HFF-Myc (cell line): ENCODE measurements at places on chromosomes 6 and 20.

DNA sequence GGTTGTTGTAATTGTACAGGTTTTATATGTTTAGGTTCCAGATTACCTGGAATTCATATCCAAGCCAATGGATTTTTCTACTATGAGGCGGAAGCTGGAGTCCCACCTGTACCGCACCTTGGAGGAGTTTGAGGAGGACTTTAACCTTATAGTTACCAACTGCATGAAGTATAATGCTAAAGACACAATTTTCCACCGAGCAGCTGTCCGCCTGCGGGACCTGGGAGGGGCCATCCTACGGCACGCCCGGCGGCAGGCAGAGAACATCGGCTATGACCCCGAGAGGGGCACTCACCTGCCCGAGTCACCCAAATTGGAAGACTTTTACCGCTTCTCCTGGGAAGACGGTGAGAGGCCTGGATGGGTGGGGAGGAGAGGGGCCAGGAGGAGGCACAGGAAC lies 13.6 kb downstream of the BRPF3 start:
- no peak for DNase-seq

DNA sequence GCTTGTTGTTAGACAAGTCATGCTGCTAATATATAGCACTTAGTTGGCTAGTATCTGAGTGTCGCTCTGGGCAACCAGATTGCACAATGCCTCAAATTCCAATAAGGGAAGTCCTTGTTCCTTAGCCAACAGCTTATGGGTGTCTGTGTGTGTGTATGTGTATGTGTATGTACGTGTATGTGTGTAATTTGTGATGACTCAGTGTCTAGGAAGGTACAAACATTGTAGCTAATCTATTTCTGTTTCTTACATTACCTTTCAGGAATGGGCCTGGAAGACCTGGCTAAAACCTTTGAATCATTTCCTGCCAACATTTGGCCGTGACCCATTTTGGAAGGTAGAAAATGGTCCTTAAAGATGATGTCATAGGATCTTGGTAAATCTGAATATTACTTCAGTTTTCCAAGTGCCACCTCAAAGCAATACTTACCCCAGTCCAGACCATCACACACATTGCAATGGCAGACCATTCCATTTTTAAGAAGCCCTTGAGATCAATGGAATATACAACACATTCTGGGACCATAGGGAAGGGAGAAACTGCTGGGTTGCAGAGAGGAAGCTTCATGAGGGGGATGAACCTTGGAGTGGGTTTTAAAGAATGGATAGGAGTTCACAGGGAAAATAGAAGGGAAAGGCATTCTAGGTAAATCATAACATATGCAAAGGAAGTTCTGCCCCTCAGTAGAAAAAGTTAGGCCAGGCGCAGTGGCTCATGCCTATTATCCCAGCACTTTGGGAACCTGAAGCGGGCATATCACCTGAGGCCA lies 25.1 kb downstream of the NEDD9 start:
- peak; percentile 90 for DNase-seq

DNA sequence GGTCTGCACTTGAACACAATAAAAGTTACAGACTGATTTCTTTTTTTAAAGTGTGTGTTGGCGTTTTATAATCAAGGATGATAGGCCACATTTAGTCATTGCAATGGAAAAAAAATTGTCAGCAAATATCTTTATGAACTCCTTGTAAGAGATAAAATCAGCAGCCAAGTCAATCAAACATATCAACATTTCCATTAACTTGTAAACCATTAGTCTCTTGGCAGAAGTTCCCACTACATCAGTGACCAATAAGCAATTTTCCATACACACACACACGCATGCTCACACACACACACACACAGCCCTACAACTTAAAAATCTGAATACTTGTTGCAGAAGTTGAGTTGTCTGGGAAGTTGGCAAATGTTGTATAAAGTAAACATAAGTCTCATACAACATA lies 315.9 kb upstream of the KCNQ5 start:
- no peak for DNase-seq

GRCh38 chr6:13776602-13777001 lies 37.8 kb downstream of the MCUR1 start:
- no peak for DNase-seq

DNA sequence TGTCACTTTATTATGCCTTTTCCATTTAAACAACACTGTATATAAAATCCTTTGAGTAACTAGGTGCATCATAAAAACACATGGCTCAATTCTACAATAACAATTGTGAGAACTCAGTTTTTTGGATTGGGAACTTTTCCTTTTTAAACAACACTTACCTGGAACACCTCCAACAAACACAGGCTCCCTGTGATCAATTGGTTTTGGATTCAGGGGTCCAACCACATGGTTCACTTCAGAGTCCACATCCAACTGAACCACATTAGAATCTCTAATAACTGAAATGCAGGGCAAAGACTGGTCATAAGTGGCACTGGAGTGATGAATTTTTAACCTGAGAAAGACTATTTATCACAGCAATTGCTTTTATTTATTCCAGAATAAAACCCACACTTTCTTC lies 26.5 kb downstream of the FAM229B start:
- no peak for DNase-seq

GRCh38 chr6:51199105-51199552 lies 380.5 kb downstream of the TFAP2B start:
- no peak for DNase-seq

DNA sequence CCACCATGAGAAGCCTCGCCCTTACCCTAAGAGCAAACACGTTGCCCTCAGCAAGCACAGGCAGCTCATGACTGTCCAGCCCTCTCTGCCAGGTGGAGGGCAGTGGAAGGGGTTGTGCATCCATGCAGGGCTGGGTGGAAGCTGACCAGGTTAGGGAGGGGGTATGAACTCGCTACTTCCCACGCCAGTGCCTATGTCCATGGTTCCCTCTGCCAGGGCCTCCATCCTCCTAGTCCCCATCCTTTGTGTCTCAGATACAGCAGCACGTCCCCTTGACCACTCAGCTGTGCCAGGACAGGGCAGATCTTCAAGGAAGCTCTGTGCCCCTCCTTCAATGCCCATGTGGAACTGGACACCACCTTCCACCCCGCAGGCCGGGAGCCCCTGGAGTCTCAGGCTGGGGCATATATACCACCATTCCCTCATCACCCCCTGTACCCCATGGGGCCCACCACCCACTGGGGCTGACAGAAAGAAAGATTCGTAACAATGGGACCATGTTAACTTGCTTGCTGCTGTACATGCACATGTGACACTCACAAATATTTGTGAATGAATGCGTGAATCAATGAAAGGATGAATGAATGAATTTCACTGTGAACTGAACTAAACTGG lies 90.7 kb downstream of the ANKRD60 start:
- DNase-seq, result no peak

GRCh38 chr6:149754548-149754947 lies 5.0 kb downstream of the PCMT1 start:
- no peak for DNase-seq

DNA sequence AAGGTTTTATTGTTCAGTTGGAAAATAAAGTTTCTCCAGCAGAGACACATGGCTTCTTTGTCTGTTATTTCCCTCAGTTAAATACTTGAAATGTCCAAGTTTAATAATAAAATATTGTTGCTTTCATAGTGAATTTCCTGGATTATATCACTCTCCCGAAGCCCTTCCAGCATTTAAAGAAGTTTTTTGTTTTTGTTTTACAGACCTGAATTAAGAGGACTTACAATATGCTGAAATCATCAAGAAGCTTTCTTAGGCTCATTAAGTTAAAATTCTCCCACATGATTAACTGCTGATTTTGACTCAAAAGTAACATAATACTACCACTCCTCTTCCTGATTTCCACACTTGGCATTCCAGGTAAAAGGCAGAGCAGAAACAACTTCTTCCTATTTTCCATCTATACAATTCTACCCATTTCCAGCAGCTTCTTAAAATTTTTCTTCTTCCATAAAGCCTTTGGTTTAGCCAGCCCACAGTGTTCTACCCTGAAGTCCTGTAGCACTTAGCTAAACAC lies 35.8 kb downstream of the PDSS2 start:
- DNase-seq, result no peak

DNA sequence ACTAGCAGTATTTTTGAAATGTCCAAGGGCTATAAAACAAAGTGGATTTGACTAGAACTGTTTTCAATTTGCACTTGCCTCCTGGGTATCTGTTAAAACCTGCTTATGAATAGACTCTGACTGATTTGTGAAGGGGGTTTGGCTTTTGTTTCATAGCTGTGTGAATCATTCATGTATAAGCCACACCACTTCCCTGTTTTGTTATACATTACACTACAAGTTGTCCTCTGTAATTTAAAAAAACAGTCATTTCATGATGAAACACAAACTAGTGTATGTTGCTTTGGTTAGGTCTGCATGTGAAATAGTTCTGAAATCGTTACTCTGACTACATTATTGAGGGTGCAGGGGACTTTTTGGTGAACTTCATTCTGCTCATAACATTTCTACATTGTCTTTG lies 121.7 kb downstream of the NKAIN2 start:
- no peak for DNase-seq

DNA sequence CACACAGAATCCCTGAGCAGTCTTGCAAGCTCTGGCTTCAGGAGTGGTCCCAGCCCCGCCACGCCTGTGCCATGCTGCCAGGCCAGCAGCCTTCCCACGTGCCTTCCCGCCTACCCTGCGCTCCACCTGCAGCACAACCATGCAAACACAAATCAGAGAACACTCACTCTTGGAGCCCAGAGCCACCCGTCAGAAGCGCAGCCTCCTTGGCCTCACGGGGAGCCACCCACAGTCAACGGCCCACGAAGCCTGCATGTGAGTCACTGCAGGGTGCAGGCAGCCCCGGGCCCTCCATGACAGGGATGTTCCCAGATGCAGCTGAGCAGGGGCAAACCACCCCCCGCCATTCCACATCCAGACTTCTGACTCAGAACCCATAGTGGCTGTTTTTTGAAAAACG lies 217.0 kb downstream of the DLL1 start:
- no peak for DNase-seq

GRCh38 chr6:52359403-52359802 lies 2.5 kb upstream of the PAQR8 start:
- DNase-seq, result no peak

DNA sequence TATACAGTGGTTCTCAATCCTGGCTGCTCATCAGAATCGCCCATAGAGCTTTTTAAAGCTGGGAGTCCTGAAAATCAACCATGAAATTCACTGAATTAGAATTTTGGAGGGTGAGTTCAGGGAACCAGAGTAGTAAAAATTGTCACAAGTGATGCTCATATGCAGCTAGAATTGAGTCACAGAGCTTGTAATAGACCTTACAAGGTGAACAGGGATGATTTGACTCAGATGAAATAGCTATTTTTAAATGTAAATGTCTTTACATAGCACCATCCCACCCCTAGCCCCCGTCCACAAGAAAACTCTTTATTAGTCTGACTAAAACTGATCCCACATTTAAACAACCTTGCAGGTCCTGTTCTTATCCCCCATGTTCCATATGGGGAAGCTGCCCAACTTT lies 531.7 kb downstream of the LMBRD1 start:
- no peak for DNase-seq

GRCh38 chr6:101490857-101491256 lies 97.3 kb downstream of the GRIK2 start:
- DNase-seq, result no peak

DNA sequence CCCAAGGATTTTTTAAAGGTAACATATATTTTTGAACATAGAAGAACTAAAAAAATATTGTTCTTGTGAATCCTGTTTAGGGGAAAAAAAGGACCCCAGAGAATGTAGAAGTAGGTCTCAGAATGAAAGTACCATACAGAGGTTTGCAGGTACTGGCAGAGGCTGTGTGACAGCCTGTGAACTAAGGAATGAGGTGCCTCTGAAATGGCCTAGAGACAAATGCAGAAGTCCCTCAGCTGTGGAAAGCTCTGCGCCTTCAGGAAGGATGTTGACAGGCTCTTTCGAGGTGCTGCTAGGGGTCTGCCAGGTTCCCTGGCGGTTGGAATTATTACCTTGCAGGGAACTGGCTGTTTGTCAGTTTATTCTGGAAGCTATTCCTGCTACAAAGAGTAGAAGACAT lies 8.6 kb upstream of the TUBB2B start:
- no peak for DNase-seq

- DNase-seq, result no peak
Measured at GRCh38 chr6:41759905-41760579, 12.8 kb upstream of the PGC start.

DNA sequence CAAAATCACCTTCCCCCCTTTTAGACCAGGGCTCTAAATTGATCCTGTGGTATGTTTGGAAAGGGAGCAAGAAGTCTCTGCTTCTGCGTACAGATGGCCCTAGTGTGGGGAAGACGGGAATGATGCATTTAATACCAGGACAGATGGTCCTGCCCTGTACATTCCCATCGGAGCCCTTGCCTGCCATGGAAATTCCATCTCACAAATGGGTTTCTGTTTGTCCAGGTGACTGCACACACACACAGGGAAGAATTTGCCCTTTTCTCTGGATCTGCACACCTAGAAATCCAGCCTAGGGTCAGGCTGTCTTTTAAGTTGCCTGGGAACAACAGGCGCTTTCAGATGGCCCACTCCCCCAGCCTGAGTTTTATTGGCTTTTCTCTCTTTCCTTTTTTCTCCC lies 1.3 kb downstream of the MAS1 start:
- DNase-seq, result no peak

DNA sequence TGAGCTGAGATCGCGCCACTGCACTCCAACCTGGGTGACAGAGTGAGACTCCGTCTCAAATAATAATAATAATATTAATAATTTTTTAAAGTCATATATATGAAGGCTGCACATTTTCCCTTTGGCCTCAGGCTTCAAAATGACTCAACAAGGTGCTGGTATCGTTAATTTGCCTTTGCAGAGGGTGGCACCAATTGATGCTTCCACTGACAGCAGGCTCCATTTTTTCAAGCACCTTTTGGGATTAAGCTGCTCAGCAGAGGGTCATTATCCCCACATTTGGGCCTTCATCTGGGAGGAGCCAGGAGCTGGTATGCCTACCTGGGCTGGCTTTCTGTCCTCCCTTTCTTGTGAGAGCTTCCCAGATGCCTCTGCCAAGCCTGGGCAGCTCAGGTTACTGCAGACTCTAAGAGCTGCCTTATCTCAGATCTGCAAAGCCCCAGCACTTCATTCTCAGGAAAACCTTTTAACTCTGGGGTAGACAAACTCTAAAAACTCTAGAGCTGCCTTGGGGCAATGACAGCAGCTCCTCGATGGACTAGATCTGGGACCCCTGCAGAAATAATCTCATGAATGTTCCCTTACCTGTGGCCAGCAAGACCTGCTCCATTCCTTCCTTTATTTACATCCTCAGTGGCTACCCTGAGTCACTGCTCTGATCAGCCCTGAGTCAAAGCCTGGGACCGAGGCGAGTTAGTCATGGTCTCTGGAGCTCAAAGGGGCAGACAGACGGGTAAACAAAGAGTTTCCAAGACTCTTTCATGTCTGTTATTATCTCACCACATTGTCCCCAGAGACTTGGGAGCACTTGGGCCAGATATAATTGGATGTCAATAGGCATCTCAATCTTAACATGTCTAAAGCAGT lies 80.0 kb upstream of the EYA2 start:
- DNase-seq, result no peak

- no peak for DNase-seq
Measured at GRCh38 chr6:165726965-165727381, 63.9 kb upstream of the PDE10A start.

GRCh38 chr6:28587746-28588075 lies 62.0 kb downstream of the GPX5 start:
- no peak for DNase-seq

- DNase-seq, result no peak
Measured at GRCh38 chr6:159844737-159845645, 44.9 kb downstream of the PNLDC1 start.

- no peak for DNase-seq
Measured at GRCh38 chr6:113539202-113539601, 317.9 kb upstream of the MARCKS start.
